ENCODE measurements at places on chromosomes 3 and 15.

GRCh38 chr3:150146991-150147761 is 176.5 kb upstream of the PFN2 start:
- no peak for DNase-seq

- no peak for DNase-seq
Measured at GRCh38 chr15:90565866-90566265, 36.1 kb downstream of the CRTC3 start.

DNA sequence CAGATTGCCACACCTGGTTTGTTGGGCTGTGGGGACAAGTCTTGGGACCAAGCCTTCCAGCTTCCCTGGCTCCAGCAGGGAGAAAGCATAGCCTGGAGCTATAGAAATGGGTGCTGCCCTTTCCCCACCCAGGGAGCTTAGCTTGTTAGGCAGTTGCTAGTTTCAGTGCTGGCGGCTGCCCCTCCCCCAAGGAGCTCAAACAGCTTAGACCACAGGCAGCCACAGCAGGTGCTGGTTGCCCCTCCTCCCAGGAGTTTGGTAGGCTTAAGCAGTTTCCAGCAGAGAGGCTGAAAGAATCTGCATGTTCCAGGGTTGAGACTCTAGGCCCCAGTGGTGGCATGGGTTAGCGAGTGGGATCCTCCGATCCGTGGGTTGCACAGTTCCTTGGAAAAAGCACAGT is 889.7 kb downstream of the IGSF11 start:
- DNase-seq = no peak

DNA sequence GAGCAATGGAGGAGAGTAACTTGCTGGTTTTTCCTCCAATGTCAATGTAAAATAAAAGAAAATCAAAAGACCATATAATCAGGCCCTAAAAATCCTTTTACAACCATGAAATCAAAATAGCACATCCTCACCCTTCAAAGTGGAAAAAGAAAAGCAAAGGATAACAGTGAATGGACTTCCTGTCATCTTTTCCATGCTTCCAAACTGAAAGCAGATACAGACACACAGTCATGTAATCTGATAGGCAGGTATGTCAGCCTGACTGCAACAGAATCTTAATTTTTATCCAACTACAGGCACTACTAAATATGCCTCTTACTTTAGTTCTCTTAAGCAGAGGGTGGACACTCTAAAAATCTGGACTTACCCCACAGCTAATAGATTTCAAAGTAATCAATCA is 27.8 kb upstream of the IGDCC4 start:
- DNase-seq = no peak

DNA sequence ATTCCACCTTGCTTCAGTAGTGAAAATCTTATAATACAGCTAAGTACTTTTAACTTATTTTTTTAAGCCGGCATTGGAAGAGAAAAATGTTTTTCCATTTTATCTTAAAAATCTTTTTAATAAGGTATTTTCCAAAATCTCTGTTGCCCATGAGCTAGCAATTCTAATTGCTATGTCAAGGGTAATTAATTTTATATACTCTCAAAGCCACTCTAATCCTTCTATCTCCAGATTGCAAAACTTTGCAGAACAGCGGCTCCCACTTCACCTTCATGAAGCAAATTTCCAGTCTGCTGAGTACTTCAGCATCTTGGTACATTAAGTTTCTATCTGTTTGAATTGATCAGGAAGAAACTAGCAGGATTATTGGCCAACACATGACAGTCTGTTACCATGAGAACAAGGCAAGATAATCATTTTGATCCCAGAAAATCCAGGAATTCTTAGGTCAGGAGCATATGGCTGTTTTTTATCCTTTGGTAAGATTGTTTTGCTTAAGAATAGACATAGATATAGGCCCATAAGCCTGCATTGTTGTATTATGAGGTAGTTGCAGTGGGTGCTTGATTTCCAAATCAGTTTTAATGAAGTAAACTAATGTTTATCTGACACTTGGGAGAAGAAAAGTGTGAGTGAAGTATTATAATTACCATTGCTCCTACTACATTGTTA is 6.0 kb downstream of the TIPARP start:
- no peak for DNase-seq

- DNase-seq = peak; percentile 49
Measured at GRCh38 chr3:11718637-11719405, 75.1 kb upstream of the VGLL4 start.

GRCh38 chr3:47163169-47164006 is 525 bp downstream of the SETD2 start:
- peak; percentile 58 for DNase-seq

DNA sequence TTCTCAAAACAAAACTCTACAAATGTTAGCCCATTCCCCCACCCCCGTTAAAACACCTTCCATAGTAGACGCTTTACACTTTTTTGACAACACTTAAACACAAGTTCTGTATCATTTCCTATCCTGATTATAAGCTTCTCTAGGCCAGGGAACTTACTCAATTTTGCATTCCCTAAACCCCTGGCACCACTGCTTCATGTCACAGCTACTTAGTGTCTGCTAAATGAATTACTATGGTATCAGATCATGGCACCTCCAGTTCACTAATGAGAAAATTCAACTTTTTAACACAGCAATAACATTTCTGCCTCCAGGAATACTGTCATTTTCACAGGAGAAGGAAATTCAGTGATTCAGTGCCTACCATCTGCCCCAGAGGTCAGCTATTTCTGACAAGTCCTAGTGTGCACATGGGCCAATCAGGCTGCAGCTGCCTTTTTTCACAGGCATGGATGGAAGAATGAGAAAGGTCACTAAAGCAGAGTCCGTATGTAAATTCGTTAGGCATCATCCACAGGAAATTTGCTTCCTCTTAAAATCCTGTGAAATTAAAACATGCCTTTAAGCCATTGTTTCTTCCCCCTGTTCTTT is 18.5 kb downstream of the SFMBT1 start:
- no peak for DNase-seq

- DNase-seq = no peak
Measured at GRCh38 chr3:158712443-158712842, 19.8 kb downstream of the RARRES1 start.

- DNase-seq = no peak
Measured at GRCh38 chr3:7733933-7734332, 767.7 kb upstream of the LMCD1 start.

GRCh38 chr3:30508339-30508738 is 98.1 kb upstream of the TGFBR2 start:
- no peak for DNase-seq

- no peak for DNase-seq
Measured at GRCh38 chr15:70088455-70088854, 9.3 kb downstream of the TLE3 start.

DNA sequence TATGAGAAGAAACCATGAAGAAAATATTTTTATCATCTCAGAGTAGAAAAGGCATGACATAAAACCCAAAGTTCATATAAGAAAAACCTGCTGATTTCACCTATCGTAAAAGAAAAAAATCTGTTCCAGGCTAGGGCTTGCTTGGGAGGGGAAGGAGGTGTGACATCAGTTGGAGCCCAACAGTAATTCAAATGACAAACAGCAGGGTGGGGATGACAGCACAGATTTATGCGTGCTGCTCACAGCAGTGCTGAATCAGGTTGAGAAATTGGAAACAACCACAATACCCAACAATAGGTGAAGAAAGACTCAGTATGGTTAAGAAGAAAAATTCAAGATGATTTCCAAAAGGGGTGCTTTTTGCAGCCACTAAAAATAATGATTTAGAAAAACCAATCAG is 172.4 kb downstream of the PDE8A start:
- no peak for DNase-seq

DNA sequence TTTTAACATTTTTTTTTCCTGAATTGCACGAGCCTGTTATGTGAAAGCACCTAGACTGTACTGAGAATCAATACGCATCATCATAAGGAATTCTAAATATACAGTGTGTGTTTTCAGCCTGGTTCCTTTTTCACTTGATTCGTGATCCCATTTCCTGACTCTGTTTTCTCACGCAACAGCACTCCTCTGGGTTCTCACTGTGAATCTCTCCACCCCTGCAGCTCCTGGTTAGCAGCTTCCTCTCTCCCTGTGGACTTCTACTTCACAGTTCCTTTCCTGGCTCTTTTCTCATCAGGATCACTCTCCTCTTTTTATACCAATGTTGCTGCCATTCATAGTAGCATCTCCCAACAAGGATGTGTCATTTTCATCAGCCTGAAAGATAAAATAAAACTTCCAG is 297.2 kb downstream of the CADM2 start:
- no peak for DNase-seq

- DNase-seq = no peak
Measured at GRCh38 chr3:71779674-71780377, 5.1 kb downstream of the PROK2 start.

GRCh38 chr3:117893001-117893400 is 1141.6 kb downstream of the IGSF11 start:
- no peak for DNase-seq

DNA sequence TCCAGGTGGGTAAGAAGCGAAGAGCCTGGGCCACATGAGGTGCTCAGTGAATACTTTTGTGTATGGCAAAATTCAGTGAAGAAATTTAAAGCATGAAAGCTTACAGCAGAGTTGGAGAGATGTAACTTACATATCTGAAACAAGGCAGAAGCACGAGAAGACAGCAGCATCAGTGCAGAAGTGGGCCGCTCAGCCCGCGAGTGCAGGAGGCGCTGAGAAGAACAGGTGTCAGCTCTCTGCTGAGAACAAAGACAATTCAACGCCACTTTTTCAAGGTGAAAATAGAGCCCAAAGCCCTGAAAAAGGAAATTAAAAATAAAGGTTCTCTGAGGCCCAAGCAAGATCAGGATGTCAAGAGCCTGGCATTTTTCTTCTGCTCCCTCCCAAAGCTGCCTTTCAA is 58.3 kb downstream of the RBPMS2 start:
- no peak for DNase-seq

DNA sequence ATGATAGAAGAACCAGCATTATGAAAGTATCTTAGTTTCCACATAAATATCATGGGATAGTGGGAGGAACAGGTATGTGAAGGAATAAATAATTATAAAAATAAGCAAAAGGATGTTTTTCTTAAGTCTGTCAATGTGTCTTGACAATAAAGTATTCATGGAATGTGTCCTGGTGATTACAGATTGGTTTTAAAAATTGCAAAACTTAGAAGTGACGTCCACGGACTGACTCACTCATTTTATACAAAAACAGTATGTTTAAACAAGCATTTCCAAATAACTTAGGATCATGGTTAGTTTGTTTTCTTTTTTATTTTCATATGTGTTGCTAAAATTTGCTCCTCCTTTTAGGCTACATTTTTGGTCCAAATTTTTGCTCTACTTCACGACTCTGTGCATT is 687.0 kb upstream of the NECTIN3 start:
- DNase-seq = no peak

GRCh38 chr3:93961489-93961888 is 12.2 kb downstream of the PROS1 start:
- DNase-seq = no peak

DNA sequence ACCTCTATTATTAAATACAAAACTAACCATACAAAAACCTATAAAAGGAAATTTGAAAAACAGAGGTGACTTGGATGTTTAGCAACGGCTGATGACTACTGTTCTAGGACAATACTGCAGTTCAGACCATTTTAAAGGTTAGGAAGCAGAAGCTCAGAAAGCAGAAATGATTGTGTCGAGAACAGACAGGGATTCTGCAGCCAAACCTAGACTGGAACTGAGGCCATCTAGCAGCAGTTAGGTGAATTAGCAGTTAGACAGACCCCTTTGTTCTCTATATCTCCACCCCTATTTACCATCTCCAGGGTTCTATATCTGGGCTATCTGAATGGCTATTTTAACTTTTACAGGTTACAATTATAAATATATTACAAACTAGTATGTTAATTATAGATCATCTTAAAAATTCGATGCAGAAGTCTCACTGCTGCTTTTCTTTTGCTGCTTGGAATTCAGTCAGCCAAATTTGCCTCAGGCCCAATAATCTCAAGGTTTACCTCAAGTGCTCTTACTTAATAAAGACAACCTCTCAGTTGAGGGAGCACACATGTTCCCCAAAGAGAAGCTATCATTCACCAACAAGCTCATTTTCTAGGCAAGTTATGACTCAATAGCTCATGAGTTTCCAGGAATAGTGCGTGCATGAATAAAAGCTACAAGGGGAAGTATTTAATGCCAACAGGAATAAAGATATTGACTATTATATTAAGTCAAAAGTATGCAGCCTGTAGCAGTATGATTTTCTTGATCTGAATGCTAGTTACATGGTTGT is 9.3 kb upstream of the IL1RAP start:
- no peak for DNase-seq

- DNase-seq = no peak
Measured at GRCh38 chr15:90839187-90840071, 29.0 kb upstream of the FURIN start.

GRCh38 chr15:43105077-43105736 is 631 bp downstream of the UBR1 start:
- no peak for DNase-seq

DNA sequence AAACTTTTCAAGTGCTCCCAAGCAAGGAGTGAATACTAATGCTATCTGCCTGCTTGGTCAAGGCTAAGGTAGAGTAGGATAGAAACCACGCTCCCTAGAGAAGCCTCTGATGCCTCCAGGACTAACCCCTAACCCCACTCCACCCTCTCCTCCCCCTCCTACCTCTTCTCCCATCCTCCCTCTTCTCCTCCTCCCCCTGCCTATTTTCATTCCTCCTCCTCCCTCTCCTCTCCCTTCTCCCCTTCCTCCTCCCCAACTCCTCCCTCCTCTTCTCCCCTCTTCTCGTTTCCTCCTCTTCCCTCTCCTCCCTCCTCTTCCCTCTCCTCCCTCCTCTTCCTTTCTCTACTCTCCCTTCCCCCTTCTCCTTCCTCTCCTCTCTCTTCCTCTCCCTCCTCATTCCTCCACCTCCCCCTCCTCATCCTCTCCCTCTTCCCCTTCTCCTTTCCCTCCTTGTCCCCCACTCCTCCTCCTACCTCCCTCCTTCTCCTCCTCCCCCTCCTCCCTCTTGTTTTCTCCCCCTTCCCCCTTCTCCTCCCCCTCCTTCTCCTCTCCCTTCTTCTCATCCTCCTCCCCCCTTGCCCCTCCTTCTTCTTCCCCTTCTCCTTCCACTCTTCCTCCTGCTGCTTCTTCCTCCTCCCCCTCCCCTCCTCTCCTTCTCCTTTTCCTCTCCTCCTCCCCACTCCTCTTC is 12.8 kb upstream of the MEX3B start:
- DNase-seq = no peak

GRCh38 chr15:48440084-48440483 is 108.9 kb downstream of the DUT start:
- no peak for DNase-seq

DNA sequence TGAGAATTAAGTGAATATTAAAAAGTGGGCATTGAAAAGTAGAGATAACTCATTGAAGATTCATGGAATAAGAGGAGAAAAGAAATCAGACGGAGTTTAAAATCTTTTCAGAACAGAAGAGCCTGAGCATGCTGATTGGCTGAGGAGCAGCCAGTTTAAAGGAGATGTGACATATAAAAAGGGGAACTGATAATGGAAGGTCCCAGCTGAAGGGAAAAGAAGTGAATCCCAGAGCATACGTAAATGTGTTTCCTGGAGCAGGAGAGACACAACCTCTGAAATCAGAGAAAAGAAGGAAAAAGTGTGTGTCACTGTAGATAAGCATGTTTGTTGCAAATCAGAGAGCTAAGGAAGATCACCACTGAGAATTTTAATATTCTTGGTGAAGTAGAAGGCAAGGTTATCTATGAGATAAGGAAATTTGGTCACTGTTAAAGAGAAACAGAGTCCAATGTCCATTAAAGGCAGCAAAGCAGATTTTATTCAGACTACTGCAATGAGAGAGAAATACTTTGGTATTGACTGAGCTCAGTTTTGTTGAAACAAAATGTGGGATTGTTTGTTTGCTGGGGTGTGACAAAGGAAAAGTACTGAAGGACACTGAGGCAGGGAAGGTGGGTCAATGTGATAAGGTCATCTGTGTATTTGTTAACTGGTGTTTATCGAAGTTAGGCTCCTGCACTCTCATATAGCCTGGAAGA is 84.6 kb upstream of the WDR72 start:
- no peak for DNase-seq
